ENCODE measurements at places on chromosomes 13 and 19. TPM values are rescaled to one million over a fixed set of nuclear protein-coding genes. Genes with fewer than 3 reads are reported as not detected.

- no peak for DNase-seq
These were observed 4.8 kb downstream of the STK24 start for GRCh38 chr13:98571955-98572662.

DNA sequence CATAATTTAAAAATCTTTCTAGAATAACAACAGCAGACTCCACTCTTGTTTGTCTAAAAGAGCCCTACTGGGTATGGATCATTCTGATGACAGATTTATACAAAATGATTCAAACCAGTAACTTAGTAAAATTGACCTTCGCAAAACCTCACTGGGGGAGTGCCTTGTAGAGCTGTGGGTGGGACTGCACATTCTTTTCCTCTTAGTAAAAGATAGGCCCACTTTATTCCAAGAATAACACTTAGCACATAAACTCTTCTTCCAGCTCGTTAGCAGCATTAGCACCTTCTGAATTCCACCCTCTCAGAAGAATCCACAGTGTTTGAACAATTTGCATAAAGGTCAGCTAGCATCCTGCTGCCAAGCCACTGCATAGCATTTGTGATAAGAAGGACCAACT lies 106.8 kb downstream of the STOML3 start:
- no peak for DNase-seq

- DNase-seq: no peak
These were observed 365.7 kb downstream of the KCNRG start for GRCh38 chr13:50380905-50381304.

LGALS14 gene
- not detected for total RNA-seq

GRCh38 chr13:25943081-25943480 lies 108.7 kb downstream of the SHISA2 start:
- DNase-seq: no peak

Measured in breast epithelium (tissue), 4 donors.